Activated CD4-positive, CD25-positive, alpha-beta regulatory T cell treated with anti-CD3 and anti-CD28 coated beads, Interleukin-2, amount 50 U/mL, for 72 hours (primary cell): ENCODE measurements at places on chromosomes 2 and 18.

DNA sequence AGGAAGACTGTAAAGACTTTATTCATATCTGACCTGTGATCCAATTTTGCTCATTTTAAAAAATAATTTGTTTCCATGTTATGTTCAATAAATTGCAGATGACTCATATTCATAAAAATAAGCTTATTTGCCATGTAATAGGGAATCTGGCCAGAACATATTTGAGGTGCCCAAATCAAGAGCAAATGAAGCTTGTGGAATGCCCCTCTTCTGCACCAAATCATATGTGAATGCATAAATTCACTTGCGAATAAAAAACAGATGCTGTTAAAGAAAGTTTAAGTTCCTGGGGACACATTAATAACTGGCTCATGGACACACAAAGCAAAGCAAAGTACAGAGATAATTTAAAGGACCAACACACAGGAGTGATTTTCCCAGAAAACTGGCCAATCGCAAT is 279.0 kb upstream of the CDH2 start:
- no peak for DNase-seq

DNA sequence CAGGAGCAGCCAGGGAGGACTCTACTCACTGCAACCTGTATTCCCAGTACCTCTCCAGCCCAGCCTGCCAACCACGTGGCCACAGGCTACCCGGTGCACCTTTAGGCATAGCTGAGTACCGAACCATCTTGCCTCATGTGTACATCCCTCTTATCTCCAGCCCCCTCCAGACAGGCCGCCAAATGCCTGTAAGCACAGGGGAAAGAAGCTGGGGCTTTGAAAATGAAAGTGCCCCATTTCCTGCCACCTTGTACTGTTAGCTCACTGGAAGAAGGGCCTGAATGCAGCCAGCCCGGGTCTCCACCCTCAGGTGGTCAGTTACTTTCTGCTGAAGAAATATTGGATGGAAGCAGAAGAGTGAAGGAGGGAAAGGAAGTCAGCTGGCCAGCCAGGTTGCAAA is 27.2 kb upstream of the RFX8 start:
- DNase-seq, result no peak

GRCh38 chr2:207041279-207041678 is 102.0 kb downstream of the CPO start:
- DNase-seq, result no peak

- DNase-seq, result peak; percentile 92
Observed at GRCh38 chr2:9951522-9952285, at the start of gene GRHL1. TSS of gene GRHL1 (plus strand) at chr2:9951693. CDS start at chr2:9951834, 141 bp downstream.

GRCh38 chr2:171523088-171524017 is 1.1 kb downstream of the CYBRD1 start:
- peak; percentile 32 for DNase-seq

DNA sequence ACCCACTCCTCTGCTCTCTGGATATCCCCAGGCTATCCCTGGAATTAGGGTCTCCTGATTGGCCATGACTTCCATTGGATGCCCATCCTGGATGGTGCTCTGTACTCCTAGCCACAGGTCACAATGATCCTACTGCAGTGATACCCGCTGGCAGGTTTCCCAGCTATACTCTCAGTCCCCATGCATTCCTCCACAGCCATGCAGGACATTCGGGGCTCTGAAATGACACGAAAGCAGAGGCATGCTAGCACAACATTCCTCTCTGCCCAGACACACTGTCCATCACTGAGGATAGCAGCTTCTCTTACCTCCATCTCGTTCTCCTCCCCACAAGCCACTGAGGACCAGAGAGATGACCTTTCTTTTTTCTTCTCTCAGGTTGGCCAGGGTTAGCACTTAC is 51.7 kb upstream of the SPATS2L start:
- DNase-seq, result no peak

GRCh38 chr2:20172273-20173055 is 52.5 kb downstream of the SDC1 start:
- DNase-seq, result no peak

DNA sequence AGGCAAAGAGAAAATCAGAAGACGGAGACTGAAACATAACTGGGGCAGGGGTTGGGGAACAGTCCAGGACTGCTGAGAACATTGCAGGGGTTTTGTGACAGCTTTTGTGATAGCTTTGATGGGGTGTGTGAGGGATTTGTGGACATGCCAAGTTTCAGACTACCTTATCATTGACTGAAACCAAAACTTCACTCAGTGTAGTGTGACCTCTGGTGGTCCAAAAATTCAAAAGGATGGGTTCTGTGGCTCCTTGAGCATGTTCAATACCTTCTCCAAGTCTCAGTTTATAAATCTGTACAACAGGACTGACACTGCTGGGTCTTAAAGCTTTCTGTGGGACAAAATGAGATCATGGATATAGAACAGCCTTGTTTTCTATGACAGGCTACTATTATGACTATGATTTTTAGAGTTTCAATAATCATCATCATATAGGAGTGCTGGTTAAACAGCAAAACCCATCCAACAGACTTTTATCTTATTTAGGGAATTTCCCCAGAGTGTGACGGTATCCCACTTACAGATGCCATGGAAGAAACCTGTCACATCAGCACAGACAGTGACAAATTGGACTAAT is 259.2 kb upstream of the SLC14A2 start:
- no peak for DNase-seq
